ENCODE measurements at places on chromosomes 7 and 10.

GRCh38 chr7:47379629-47380324 lies 202.1 kb downstream of the TNS3 start:
- no peak for DNase-seq

DNA sequence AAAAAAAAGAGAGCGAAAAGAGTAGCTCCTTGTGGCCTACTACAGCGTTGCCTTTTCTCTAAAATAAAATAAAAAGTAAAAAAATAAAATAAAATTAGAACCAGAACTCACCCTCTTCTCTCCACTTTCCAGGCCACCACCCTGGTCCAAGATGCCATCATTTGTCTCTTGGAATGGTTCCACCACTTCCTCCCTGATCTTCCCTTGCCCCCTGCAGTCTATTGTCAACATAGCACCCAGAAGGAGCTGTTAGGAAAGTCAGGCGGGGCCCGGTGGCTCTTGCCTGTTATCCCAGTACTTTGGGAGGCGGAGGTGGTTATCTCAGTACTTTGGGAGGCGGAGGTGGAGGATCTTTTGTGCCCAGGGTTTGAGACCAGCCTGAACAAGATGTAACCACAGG lies 7.6 kb upstream of the GRID2IP start:
- no peak for DNase-seq

- DNase-seq: no peak
Measured at GRCh38 chr7:18353339-18353738, 142.2 kb upstream of the HDAC9 start.

- no peak for DNase-seq
Measured at GRCh38 chr10:126321440-126321839, 66.8 kb downstream of the ADAM12 start.

- no peak for DNase-seq
Measured at GRCh38 chr10:10256860-10257259, 760.8 kb upstream of the CELF2 start.

DNA sequence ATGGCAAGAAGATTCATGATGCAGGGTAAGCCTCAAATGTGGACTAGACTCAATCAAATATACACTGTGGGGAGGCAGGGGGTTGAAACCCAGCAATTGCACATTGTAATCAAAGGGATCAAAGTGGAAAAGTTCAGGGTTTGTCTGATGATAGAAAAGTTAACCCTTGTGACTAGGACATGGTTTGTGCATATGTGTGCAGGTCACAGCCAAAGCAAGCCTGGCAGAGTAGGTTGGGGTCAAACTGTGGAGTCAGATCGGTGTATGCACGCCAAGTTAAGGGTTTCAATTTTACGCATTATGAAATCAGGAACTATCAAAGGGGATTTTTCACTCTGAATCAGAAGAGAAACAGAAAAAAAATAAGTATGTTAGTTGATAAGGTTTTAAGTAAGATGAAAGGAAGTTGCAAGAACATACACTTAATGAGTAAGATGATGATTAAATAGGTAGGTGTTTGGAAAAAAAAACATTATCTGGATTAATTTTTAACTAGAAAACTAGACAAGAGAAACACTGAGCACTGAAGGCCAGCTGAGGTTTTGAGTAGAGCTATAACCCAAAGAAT lies 188.3 kb downstream of the DGKB start:
- DNase-seq: no peak

DNA sequence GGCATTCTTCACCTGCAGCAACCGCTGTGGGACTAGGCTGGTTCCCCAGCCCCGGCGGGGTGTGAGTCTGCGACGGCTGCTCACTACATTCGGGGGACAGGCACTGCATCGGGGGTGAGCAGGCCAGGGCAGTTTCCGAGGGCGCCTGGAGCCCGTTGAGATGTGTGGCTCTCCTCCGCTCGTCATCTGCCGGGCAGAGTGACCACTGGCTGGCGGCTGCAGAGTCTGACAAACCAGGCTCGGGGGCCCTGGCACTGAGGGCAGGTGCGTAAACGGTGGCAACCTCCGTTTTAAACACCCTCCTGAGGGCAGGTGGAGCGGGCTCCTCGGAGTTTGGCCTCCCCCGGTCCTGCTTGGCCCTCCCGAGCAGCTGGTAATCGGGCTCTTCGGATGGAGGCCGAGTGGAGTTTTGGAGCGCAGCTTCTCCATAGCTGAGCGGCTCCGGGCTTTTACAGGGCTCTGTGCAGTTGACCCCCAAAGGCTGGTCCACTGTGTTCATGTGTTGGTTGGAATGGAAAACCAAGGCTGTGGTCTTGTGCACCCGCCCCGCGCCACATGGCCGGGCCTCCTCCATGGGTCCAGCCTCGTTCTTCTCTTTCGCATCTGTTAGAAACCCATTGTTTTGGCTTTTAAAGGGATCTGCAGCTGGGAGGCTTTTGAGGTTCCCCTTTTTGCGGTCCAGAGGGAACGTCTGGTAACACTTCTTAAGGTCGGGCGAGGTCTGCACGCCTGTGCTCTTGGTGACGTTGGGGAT lies 20.9 kb downstream of the INSYN2A start:
- no peak for DNase-seq

DNA sequence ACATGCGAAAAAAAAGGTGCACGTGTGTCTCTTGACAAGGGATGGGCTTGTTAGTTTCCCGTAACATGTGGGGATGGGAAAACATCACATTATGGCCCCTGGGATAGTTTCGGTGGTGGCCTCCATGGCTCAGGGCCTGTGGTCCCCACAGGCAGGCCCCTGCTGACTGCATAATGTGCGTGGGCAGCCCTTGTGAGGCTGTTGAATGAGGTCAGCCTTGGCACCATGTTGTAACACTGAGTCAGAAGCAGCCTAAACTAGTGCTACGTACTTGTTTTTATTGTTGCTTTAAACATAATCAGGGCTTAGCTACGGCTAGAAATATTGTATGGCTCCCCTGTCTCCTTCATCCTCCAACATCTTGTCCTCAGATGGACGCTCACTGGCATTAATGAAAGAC lies 80.6 kb downstream of the BEND7 start:
- DNase-seq: no peak

DNA sequence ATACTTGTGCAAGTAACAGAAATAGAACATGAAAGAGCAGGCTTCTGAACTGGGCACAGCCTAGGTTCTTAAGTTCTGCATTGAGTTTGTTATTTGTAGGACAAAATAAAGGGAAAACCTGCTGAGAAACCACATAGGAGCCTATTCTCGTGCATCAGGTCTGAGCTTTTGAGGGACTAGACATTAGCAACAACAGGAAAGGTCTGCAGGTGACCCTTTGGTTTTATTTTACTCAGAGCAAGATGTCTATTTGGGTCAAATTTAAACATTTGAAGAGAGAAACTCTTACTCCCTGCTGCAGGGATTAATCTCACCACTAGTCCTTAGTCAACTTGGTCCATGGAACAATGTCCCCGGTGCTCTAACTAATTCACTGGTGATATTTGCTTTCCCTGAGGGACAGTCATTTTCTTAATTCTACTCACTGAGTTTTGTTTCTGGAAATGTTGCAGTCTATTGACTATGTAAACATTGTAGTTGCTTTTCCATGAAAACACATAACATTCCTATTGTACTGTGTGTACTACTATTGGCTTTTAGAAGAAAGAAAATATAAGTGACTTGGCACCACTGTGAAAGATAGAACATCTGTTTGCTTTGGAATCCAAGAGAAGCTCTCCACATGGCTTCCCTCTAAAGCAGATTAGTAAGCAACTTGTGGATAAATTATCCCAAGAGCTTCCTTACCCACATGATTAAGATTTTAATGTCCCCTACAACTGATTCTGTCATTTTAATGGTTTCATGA lies 108.2 kb downstream of the CHRM2 start:
- no peak for DNase-seq

DNA sequence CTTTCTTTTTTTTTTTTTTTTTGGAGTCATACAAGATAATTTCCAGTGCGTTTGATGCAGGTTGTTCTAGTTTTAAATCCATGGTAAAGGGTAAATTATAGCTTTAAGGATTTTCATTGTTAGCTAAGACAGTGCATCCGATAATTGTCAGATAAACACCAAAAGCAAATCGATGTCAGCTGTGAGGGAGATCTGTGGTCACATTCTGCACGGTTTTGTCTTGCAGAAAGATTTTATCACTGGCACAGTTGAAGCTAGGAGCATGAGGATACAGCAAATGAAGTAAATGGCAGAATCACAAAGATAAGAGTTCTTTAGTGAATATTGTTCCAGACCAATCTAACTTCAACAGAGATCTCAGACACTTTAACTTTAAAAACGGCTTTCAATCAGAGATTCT lies 648.8 kb upstream of the COBL start:
- DNase-seq: no peak
